Tongue (tissue), 3 donors: ENCODE measurements at places on chromosomes 5 and 9. TPM values are rescaled to one million over a fixed set of nuclear protein-coding genes. Genes with fewer than 3 reads are reported as not detected.

The CSNK1A1 gene
- total RNA-seq = 340 TPM

DNA sequence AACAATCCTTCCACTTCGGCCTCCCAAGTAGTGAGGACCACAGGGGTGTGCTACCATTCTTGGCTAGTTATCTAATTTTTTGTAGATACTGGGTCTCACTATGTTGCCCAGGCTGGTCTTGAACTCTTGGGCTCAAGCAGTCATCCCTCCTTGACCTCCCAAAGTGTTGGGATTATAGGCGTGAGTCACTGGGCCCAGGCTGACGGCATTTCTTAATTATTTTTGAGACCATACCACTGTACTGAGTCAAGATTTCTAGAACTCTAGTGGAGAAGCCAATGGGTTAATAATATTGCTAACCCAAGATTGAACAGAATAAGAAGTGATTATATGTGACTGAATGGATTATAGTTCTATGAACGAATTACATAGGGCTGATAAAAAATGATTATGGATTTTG is 66.7 kb downstream of the TARS1 start:
- no peak for DNase-seq

DNA sequence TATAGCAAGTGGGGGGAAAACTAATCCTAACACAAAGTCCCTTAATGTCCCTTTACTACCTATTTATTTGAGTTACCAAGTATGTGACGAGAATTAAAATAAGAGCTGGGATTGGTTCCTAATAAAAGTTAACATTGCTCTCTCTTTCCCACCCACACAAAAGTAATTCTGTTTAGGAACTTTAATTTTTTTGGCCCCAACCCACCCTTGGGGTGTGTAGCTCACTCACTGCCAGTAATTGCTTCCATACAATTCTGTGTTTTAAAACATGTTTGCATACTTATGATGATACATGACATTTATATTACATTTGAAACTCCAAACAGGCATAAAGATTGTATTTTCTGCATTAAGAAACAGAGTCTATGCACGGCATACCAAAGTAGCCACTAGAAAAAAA is 106.5 kb downstream of the BNC2 start:
- peak; percentile 46 for DNase-seq

- DNase-seq = peak; percentile 64
Measured at GRCh38 chr9:130830231-130830760, 4.8 kb upstream of the ABL1 start.

The ST6GALNAC4 gene
- 39.8 TPM for total RNA-seq

DNA sequence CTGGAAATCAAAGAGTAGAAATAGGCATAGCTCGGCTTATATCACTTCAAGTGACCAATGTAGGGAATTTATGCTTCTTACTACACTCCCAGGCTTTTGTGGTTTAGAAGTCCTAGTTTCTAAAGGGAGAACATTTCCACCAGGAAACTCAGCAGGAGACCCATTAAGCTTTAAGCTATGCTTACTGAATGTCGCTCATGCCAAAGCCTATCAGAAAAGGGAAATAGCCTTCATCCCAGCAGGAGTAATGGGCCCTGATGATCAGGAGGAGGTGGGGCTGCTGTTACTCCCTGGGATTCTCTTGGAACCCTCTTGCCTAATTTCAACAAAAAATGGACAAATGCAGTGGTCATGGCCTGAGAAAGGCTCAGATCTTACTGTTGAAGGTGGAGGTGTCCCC is 54.5 kb upstream of the SEMA6A start:
- no peak for DNase-seq

The GFPT2 gene
- 13.6 TPM for total RNA-seq

The PRDM9 gene
- not detected for total RNA-seq
